ENCODE measurements at places on chromosomes 7 and 10.

GRCh38 chr7:150945171-150945852 is 32.8 kb downstream of the KCNH2 start:
- no peak for DNase-seq

DNA sequence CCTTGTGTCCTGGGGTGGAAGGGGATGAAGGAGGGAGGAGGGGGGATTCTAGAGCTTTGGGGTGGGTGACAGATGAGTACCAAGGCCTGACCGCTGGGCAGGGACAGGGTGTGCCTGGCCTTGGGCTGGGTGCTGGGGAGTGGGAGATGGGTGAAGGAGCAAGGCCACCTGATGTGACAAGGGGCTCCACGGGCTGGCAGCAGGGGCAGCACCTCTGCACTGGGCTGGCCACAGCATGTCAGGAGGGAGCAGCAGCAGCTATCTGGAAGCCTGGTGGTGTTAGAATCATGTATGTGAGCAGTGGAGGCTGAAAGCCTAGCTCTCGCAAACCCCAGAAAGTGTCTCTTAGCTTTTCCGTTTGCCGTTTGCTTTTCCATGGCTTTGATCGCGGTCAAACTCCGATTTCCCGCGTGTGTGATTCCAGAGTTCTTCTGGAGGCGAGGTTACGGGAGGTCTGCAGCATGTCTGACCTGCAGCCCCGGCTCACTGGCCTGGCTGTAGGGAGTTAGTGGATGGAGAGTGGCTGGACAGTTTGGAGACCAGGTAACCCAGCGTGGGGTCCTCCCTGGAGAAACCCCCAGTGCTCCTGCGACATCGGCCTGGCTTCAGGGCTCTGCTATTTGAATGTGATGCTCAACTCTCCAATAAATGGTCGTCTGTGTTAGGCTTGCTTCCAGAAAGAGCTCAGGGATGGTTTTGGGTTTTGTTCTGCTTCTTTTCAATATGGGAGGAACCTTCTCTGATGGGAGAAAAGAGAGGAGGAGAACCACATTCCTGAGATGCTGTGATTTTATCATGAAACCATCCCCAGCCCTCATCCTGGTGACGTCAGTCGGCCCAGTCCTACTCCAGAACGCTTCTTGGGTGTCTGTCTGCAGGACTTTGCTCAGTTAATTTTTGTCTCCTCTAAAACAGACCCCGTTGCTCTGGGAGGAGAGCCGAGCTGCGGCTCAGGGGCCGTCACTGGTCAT is 105.5 kb downstream of the CUX1 start:
- no peak for DNase-seq

DNA sequence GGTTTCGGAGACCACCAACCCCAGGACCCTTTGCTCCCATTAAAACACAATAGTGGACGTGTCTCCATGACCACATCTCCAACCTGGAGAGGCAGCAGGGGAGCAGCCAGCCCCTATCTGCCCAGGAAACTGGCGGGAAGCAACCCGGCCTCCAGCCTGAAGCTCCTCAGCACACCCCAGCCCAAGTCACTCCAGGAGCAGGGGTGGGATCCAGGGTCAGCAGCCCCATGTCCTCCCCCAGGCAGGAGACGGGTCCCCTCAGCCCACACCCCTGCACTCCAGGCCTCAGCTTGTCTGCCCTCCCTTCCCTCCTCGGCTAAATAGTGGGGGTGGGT is 601 bp downstream of the ADAM8 start:
- no peak for DNase-seq

- DNase-seq = no peak
Measured at GRCh38 chr7:140200061-140200989, 23.5 kb upstream of the KDM7A start.

DNA sequence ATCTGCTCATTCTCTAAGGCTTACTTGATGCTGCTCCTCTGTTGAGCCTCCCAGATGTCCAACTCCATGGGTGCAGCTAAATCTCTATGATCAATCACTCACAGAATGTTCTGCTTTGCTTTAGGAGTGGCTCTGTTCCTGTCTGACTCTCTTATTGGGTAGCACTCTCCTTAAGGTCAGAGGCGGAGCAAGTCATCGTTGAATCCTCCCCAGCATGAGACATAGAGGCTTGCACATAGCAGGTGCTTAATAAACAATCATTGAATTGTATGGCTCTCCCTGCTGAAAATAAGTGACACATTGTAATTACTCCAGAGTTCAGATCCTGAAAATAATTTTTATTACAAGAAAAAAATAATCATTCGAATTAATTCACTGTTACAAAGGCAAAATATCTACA is 69.7 kb downstream of the NPS start:
- no peak for DNase-seq

DNA sequence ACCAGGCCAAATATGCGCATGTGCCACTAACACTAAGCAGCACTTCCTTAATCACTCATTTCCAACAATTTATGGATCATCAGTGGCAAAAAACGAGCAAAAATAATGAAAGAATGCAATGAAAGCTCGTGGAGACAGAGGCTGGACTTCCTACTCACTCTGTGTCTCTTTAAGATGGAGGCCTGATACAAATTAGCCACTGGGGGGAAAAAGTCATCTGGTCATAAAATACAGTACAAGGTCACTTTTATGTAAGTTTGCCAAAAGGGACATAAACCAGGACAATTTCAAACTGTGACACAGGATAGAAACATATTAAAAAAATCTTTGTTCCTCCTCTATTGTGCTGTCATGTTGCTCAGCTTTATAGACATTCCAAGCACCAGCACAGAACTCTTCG is 101.7 kb downstream of the LMBR1 start:
- no peak for DNase-seq

- DNase-seq = no peak
Measured at GRCh38 chr10:92755725-92756124, 66.0 kb downstream of the HHEX start.

DNA sequence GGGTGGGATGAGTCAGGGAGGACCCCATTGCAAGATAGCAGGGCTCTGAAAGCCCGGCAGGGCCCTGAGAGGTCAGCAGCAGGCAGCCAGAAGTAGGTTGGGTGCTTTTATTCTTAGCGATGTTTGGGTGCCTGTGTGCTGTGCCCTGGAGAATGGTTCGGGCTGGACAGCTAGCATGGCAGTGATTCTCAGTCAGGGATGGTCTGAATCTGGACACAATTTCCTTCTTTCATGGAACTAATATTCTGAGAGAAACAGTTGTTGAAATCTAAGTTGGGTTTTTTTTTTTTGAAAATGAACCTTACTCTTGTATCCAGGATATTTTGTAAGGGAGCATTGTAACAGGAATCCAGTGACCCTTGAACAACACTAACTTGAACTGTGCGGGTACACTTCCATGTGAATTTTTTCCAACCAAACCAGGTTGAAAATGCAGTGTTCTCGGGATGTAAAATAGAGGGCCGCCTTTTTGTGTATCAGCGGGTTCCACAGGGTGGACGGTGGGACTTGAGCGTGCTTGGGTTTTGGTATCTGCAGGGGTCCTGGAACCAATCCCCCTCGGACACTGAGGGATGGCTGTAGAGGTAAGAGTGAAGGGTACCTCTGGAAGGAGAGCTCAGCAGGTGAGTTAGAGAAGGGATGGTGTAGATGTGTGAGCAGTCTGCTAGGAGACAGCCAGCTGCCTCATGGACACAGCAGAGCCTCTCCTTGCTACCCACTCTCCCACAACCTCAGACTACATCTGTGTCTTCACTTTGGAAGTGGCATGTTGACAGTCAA is 12.5 kb downstream of the CCNY start:
- no peak for DNase-seq

DNA sequence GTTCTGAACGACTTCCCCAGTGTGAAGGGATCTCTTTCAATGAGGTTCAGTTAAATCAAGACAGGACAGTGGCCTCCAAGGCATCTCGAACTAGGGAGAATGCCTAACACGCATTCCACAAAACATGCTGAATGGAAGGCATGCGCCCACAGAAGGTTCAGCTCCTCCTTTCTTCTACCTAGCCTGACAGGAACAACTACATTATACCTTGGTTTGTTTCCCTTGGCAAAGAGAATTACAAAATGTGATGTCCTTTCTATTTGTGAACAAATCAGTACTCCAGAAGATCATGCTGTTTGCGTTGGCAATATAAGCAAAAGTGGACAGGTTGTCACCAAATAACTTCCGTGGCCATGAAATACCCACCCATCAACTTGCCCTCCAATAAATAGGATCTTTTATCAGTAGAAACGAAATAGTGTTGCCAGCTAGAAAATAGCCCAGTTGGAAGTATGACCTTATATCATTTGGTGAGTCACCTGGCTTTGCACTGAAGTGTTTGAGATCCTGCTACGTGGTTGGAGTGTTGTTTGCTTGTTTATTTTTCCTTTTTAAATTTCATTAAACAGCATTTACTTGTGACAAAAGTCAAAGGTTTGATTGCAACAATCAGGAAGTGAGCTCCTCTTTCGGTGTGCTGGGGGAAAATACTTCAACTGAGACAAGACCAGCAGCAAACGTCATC is 117.0 kb upstream of the FAM204A start:
- no peak for DNase-seq

GRCh38 chr7:102175423-102176170 is 111.1 kb upstream of the SH2B2 start:
- no peak for DNase-seq

GRCh38 chr7:142327628-142328405 is 70.0 kb upstream of the PRSS58 start:
- no peak for DNase-seq

DNA sequence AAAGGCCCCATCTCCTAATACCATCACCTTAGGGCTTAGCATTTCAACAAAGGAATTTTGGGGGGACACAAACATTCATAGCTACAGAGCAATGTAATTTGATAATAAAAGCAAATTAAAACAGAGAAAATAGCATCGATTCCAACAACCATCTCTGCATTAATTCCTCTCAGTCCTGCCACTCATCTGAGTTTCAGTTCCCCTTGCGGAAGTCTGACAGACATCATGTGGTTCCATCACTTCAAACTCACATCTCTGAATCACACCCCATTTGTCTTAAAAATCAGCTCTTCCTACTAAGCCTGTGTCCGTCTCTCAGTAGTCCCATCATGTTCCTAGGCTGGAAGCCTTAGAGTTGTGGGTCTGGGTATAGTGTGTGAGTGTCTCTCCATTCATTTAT is 3.6 kb downstream of the ADCK2 start:
- no peak for DNase-seq

GRCh38 chr10:131846240-131847101 is 54.3 kb upstream of the PPP2R2D start:
- no peak for DNase-seq

GRCh38 chr10:3735175-3735574 is 49.8 kb downstream of the KLF6 start:
- no peak for DNase-seq

DNA sequence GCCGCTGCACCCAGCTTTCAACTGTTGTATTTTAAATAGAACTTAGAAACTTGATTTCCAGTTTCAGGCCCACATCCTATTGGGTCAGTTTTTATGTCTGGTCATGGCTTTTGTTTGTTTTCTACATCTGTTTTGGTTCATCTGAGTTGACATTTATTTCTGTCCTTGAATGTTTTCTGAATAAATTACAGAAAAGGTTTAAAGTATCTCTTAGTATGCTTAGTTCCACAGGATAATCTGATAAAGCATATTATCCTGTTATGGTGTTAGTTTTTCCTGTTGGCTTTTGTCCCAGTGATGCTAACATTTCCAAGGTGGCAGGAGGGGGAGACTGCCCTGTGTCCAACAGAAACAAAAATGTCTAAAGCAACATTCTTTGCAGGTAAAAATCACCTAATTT is 733.2 kb downstream of the INHBA start:
- DNase-seq = no peak

- no peak for DNase-seq
Measured at GRCh38 chr7:909358-910329, 33.3 kb downstream of the GET4 start.

- no peak for DNase-seq
Measured at GRCh38 chr7:90720984-90721760, 125.1 kb downstream of the CDK14 start.

- DNase-seq = peak; percentile 68
Measured at GRCh38 chr10:14382022-14382421, 51.3 kb upstream of the FRMD4A start.

- no peak for DNase-seq
Measured at GRCh38 chr7:25031007-25031406, 51.0 kb upstream of the OSBPL3 start.

GRCh38 chr10:70145166-70145665 is 1.3 kb downstream of the TYSND1 start:
- no peak for DNase-seq

DNA sequence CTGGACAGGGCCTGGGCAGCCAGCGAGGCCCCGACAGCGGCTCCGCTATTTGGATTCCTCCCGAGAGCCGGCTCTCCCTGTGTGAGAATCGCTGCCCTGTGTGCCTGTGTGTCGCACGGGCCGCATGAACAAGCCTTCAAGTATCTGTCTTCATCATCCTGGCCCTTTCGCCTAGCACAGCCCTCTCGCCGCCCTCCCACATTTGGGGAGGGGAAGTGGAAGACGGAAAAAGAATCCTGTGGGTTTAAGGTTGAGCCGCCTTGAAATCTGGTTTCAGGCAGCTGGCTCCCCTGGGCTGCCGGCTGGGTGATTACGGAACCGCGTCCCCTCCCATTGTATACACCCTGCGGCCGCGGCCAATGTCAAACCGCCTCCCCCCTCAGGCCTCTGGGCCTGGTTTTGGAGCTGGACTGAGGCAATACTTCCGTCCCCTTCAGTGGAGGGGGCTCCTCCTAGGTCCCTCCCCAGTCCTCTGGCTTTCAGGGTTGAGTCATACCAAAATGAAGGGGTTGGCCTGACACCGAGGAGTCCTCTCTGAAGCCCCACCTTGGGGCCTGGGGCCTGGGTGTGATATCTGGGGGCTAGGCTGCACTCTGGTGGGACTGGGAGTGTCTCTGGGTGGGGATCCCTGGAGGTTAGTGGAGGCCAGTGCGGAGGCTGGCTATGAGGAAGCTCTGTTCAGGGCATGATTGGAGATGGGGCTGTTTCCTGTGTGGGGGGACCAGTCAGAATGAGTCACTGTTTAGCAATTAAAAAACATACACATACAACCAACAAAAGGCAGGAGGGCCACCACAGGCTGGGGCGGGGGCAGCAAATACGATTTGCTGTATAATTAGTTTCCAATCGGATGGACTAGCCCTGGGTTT is 1.7 kb downstream of the TRIM8 start:
- DNase-seq = no peak

DNA sequence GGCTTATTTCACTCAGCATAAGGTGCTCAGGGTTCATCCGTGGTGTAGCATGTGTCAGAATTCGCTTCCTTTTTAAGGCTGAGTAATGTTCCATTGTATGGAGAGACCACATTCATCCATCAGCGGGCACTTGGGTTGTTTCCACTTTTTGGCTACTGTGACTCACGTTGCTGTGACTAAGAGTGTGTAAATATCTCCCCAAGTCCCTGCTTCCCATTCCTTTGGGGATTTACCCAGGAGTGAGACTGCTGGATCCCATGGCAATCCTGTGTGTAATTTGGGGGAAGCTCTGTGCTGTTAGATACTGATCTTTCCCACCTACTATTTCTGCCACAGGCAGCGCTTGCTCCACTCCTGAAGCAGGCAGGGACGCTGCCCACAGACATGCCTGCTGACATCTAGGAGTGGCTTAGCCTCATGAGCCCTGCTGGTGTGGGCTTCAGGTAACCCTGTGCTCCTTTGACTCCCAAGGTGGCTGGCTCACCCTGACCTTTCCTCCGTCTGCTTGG is 346.0 kb downstream of the FRMD4A start:
- no peak for DNase-seq

- DNase-seq = no peak
Measured at GRCh38 chr7:70018700-70019099, 420.4 kb downstream of the AUTS2 start.

GRCh38 chr10:73793456-73793855 is 8.1 kb downstream of the ZSWIM8 start:
- DNase-seq = no peak

Measured in retinal pigment epithelial cell (primary cell).